ENCODE measurements at places on chromosomes 3 and 15.
A peak's percentile ranks its signal among the peaks of the same experiment; 100 is the strongest.

DNA sequence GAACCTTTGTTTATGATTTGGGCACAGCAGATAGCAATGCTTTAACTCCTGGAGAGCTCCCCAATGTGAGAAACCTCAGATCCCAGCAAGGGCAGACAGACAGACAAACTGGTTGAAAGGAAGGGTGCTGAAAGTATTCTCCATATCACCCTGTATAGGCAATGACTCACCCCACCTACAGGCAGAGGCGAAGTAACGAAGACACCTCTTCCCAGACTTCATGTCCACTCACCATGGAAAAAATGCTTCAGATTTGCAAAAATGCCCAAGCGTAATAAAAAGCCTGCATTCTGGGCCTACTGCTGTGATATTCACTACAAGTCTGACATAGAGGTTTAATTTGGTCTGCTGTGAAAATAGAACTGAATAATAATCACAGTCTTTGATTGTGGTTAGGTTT is 50.5 kb downstream of the THBS1 start:
- DNase-seq = no peak

DNA sequence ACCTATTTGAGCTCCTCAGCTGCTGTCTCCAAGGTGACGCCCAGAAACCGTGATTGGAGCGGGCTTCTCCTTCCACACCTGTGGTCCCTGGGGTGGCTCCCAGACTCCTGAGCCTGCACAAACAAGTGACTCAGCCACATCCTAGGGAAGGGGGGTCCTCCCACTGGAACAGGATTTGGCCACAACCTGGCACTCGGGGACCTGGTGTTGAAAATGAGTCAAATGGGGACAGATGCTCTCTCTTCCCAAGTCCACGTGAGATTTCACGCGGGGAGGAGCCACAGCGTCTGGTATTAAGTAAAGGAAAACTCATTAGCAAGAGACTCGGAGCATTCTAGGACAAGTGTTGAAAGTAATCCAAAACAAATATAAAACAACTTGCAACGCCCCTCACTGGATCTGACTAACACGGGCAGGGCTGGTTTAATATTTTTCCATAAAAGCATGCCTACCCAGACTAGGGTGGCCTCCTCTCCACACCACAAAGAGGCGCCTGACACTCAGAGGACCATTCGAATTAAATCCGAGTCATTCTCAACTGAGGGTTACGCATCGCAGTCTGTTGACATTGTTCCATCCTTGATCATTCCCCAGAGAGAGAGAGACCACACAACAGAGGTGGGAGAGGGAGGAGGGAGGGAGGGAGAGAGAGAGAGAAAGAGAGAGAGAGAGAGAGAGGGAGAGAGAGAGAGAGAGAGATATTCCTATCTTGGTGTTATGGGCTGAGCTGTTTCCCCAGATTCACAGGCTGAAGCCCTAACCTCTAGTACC is 74.4 kb downstream of the MGLL start:
- peak; percentile 94 for DNase-seq

DNA sequence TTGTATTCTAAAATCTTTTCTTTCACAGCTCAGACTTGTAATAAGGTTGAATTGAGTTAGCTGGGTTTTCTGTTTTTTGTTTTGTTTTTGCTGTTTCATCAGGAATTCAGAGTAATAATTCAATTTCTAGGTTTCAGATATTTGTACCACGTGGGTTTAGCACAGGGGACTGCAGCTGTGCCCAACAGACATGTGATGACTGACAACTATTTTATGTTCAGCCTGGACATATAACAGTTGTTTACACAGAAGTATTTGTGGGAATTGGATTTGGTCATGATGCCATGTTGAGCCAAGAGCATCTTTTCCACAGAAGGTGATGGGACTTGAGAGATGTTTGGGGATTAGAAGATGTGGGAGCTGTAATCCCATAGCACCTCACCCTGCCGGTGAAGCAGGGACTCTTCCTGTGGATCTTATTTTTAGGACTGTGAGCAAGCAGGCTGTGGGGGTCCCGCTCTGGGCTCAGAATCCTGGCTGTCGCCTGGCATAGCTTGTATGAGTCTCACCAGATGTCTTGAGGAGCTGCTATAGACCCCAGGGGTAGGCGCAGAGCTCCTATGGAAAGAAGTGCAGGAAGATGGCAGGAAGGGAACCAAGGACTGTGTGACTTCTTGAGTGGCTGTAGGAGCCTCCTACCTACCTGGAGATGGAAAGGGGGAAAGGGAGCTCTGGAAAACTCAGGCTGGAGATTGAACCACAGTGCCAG is 23.7 kb downstream of the PXYLP1 start:
- no peak for DNase-seq

DNA sequence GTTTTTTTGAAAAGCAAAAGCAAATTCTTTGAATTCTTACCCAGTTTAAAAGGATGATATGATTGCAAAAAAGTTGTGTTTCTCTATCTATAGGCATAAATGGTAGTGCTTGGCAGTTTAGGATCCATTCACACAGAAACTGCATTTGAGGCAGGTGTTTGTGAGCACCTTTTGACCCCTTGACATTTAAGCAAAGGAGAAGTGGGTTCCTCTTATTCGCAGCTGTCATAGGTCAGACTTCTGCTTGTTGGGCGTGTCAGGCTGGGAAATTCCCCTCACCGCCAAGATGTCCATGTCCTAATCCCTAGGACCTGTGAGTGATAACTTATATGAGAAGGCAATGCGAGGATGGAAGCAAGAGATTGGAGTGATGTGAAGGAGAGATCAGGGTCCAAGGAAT is 67.4 kb downstream of the SH3GL3 start:
- no peak for DNase-seq

DNA sequence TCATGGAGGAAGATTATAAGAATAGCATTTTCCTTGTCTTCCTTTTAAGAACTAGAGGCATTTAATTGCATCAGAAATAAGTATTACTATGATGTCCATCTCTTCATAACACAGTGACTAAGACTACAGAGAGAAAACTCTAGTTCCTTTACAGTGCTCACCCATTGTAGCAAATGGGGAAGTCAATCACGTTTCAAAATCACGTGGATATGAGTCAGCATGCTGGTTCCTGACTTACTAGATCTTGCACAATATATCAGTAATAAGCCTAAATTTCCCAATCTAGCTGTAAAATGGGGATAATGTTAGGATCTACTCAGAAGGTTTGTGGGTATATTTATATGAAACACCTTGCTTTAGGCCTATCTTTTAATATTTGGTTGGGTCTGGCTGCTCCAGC is 254.8 kb upstream of the EOMES start:
- peak; percentile 91 for DNase-seq

DNA sequence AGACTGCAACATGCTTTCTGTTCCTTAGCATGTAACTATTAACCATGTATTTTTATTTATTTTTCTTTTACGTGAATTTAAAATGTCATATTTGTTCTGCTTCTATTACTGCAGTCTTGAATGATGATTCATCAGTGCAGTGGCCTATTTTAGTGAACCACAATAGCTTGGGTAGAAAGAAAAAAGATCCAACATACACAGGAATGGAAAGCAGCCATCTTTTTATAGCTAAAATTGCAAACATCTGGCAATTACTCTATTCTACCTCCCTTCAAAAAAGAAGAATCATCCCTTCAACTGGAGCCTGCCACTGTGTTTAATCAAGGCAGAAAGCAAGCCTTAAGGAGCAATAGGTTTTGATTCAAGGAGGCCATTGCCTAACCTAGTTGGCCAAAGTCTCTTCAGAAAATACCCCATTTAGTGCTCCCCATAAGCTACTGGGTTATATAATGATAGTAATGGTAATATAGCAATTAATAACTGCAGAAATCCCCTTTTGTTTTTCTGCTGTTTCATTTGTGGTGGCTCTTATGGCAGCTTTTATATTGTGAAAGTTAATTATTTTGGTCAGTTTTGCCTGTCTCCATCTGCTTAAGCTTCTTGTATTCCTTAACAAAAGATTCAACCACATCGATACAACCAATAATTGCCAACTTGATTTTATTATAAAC is 267.3 kb downstream of the LPP start:
- peak; percentile 92 for DNase-seq

DNA sequence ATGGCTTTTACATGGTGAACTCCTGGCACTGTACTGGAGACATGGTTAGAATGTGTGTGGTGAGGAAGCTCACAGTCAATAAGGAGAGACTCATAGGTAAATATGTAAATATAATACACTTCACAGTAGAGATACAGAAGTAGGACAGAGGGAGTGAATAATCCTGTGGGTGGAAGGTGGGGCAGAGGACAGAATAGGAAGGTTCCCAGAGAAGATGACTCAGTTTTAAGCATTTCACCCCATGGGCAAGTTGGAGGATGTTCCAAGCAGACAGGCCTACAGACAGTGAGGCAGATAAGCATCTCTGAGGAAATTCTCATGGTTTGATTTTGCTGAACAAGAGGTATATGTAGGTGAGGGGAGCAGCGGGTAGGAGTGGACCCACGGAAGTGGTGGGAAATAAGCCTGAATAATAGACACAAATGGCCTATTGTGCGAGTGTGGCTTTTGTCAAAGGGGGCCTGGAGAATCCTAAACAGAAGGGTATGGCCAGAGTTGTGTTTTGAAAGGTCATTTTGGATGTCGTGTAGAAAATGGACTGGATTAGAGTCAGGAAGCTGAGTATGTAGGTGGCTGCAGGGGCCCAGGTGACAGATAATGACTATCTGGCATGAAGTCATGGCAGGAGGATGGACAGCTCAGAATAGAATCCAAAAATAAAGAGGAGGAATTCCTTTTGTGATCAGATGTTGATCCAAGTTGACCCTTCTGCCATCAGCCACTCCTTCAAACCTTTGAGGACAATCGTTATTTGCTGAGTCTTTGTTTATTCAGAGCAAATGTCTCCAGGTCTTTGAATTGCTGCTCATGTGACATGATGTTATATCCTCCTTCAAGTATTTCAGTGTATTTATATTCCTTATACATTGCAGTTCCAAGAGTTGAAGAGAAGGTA is 97.3 kb upstream of the THRB start:
- peak; percentile 90 for DNase-seq

DNA sequence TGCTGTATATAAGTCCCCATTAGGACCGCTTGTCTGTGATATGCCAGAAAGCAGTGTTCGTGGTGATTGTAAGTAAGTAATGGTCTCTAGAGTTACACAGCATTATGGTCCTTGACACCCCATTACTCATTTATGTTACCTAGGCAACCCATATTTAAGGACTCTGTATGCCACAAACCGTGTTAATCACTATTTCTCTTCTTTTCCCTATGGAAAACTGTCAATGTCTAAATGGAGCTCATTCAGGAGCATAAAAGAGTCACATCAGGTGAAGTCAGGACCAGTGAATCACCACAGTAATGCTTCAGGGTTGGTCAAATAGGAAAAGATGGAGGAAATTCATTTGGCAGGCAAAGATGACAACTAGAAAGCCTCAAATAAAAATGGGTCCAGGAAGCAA is 146.6 kb upstream of the PEX5L start:
- no peak for DNase-seq

DNA sequence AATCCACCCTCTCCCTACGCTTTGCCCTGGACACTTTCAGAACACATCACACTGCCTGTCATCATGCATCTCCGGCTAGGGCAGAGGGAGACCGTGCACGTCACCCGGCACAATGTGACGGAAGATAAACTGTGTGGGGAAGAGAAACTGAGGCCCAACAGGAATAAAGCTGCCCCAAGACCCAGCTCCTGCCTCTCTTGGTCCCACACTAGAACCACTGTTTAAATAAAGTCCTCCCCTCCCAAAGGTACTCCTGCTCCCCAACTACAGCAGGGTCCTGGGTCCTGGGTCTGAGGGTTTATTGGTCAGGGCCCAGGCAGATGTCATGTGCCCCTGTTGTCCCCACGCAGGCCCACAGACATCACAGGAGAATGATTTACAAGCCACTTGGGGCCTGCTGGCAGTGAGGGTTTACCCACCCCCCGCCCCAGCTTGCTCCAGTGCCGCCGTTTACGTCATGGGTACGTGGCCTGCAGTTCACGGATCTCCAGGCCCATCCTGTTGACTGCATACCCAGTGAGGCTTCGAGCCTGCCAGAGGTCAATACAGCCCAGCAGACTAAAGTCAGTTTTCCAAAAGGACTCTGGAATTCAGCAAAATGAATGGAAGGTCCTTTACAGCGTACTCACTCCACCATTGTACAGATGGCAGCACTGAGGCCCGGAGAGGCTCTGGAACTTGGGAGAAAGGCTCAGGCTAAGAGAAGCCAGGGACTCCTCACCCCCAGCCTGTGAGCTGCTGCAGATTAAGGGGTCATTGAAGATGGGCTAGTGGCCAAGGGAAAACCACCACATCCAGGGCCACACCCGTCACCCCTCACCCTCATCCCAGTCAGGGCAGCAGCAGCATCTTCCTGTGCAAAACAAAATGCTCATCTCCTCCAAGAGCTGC is 23.2 kb downstream of the ALS2CL start:
- no peak for DNase-seq

DNA sequence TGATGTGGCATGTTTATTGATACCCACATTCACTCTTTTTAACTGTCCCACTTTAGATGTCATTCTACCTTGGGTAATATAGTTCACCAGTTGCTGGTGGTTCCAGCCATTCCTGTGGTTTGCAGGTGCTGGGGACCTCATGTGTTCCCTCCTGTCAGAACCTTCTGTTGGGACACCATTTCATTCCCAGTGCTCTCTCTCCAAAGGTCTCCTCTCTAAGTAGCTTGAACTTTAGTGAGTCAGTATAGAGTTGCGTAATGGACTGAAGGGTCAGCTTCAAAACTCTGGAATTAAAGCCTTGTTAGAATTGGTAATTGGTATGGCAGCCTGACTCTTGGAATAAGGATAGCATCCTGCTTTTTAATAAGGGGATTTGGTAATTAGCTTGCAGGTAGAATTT is 108.5 kb downstream of the PLCL2 start:
- DNase-seq = peak; percentile 81

GRCh38 chr3:184567946-184568559 is 6.5 kb downstream of the EPHB3 start:
- DNase-seq = no peak

GRCh38 chr3:1056744-1057143 is 36.1 kb upstream of the CNTN6 start:
- no peak for DNase-seq

- DNase-seq = no peak
Measured at GRCh38 chr3:61446341-61446740, 115.0 kb upstream of the PTPRG start.

DNA sequence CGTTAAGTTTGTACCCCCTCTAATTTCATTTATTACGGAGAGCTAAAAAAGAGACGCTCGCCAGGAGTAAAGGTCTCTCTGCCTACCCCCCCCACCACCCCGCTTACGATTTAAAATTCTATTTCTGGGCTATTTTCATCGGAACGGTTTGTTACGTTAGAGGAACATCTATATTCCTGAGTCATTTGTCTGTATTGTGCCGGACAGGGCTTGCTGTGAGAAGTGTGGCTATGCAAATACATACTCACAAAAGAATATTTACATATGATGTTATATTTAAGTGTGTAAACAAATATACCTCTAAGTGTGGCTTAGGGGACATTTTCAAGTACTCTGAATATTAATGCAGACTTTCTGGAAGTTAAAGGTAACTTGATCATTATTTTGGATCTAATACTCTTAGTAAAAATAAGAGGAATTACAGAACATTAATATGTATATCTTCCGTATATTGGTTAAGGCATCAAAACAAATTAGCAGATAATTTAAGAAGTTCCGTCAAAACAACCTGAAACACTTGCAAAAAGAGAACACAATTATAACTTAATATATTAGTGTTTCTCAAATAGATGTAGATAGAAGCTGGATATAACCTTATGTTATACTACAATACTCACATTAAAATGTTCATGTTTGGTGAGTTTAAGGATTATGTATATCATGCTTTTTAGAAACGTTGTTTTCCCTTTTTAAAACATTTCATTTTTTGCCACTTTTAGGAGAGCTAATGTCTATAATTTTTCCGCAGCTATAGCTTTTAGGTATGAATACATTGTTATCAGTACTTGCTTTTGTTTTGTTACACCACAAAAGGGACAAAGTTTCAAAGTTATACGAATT is 1.6 kb upstream of the SHOX2 start:
- DNase-seq = no peak

GRCh38 chr3:124593442-124593829 is 136.8 kb upstream of the UMPS start:
- no peak for DNase-seq

Measured in fibroblast of mammary gland (primary cell).